ENCODE measurements at places on chromosomes 16 and 17. TPM values are rescaled to one million over a fixed set of nuclear protein-coding genes. Genes with fewer than 3 reads are reported as not detected.

Gene DOC2B
- 0.14 TPM for total RNA-seq

Gene TBC1D3I
- total RNA-seq = 0.22 TPM

GRCh38 chr17:82483836-82484235, 25.3 kb downstream of the NARF start:
- DNase-seq = no peak

Gene CLEC3A
- total RNA-seq = not detected

GRCh38 chr16:19410435-19411171, 7.1 kb upstream of the TMC5 start:
- no peak for DNase-seq

Gene KRT32
- not detected for total RNA-seq

GRCh38 chr17:8611619-8612298, 18.8 kb downstream of the MYH10 start:
- peak; percentile 28 for DNase-seq

Gene ANKRD40CL
- total RNA-seq = not detected

Gene VMO1
- total RNA-seq = not detected

All from A172 (cell line).